ENCODE measurements at places on chromosomes 2 and 18.

GRCh38 chr18:8696749-8697211 is 8.6 kb upstream of the MTCL1 start:
- peak; percentile 86 for DNase-seq

DNA sequence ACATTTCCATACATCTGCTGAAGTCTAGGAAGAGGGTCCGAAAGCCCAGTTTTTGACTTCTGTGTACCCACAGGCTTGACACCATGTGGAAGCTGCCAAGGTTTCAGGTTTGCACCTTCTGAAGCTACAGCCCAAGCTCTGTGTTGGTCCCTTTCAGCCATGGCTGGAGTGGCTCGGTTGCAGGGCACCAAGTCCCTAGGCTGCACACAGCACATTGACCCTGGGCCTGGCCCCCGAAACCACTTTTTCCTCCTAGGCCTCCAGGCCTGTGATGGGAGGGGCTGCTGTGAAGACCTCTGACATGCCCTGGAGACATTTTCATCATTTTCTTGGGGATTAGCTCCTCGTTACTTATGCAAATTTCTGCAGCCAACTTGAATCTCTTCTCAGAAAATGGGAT is 55.7 kb downstream of the CCDC141 start:
- DNase-seq = no peak

DNA sequence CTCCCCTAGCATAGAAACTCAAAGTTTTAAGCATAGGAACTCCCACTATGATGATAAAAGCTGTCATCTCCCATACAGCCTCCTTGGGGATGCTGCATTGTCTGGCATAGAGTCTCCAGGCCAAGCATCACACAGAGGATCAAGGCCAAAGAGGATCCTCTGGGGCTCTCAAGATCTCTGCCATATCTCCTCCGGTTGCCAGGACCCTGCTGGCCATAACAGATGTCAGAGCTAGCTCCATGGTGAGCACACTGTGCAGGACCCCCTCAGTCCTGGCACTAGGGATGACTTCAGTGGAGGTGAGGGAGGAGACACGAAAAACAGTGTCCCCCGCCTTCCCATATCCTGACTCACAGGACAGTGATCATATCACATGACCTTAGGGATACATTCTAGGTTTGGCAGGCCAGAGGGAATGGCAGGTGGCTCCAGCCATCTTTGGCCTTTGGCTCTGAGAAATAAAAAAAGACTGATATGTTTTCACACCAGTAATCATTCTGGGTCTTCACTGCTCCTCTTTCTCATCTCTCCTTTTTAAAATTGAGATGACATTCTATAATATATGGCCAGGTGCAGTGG is 235.0 kb downstream of the MYCN start:
- no peak for DNase-seq

DNA sequence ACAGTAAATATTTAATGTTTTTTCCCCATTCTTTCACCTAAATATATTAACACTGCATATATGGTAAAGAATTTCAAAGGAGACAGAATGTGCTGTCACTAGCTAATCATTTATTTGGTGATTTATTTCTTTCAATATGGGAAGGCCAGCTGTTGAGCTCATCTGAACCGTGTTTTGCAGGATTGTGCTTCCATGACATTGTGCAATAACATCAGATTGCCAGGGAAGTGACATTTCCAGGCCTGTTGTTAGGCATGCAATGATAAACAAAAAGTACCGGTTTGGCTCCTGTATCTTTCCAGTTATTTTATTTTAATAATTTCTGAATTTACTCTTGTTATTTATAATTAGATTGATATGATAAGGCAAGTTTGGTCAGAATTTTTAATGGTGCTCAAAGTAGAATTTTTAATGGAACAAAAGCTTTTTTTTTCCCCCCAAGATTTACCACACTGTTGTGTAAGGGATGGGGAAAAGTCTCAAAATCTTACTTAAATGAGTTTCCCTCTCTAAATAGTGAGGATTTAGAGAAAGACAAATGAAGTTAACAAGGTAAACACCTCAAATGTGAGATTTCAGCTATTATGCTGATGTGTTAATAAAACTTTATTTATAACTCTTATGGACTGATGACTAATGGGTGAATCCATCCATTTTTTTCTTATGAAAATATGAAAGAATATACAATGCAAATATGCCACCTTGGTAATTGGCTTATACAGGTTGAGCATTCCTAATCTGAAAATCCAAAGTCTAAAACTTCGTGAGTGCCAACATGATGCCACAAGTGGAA is 52.7 kb downstream of the MALT1 start:
- DNase-seq = no peak

GRCh38 chr18:39415471-39415870 is 1849.9 kb upstream of the CELF4 start:
- DNase-seq = no peak

- DNase-seq = no peak
Measured at GRCh38 chr2:136125236-136125635, 7.3 kb upstream of the CXCR4 start.

DNA sequence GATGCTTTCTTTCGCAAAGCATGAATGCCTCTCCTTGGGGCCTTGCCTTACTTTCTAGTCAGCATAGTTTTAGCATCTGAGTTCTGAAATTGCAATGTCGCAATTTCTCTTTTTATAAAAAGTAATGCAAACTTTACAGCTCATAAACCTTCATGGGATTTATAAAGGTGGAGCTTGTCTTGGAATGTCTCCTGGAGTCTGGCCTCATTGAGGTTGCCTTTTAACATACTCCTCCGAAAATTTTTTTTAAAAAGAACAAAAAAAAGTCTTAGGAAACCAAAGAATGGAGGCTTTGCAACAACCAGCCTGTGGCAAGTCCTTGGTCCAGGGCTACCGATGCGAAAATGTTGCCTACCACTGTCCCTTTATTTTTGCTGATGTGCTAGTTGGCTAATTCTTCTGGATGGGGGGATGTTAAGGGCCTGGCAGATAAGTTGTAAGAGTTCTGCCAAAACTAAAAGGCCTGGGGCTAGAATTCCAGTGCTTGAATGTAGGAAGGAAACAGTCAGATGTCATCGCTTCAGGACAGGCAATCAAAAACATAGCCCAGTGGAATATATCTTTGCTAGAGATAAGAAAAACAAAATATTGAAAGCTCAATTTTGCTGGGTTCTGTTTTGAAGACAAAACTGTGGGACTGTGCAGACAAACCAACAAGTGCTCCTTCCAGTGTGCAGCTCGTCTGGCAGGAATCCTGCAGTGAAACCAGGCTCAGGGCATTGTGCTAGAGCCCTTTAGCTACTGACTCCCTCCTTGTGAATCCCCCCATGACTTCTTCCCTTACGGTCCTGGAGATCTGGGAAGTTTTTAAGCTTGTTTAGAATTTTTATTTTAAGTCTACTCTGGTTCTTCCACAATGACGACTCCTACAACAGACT is 213.0 kb downstream of the PIEZO2 start:
- DNase-seq = no peak

- DNase-seq = no peak
Measured at GRCh38 chr2:19607400-19607799, 249.0 kb upstream of the OSR1 start.

DNA sequence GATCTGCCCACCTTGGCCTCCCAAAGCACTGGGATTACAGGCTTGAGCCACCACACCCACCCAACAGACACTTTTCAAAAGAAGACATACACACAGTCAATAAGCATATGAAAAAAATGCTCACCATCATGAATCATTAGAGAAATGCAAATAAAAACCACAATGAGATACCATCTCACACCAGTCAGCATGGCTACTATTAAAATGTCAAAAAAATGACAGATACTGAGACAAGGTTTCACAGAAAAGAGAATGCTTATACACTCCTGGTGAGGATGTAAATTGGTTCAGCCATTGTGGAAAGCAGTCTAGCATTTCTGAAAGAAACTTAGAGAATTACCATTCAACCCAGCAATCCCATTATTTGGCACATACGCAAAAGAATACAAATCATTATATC is 1947.2 kb downstream of the SUCLG1 start:
- DNase-seq = no peak

DNA sequence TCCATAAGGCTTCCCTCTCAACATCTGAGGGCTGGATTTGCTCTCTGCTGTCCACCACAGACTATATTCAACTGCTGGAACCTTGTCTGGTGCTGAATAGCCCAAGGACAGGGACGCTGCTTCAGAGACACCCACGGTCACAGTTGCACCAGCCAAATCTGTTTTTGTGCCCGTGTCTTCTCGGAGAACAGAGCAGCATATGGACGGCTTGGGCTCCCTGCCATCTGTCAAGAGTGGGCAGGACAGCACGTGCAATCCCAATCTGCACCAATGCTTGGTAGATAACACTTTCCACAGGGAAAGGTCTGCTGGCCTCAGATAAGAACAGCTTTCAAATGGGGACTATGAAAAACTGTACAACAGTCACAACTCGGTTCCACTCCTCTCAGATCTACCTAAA is 466.1 kb downstream of the TGIF1 start:
- DNase-seq = no peak

DNA sequence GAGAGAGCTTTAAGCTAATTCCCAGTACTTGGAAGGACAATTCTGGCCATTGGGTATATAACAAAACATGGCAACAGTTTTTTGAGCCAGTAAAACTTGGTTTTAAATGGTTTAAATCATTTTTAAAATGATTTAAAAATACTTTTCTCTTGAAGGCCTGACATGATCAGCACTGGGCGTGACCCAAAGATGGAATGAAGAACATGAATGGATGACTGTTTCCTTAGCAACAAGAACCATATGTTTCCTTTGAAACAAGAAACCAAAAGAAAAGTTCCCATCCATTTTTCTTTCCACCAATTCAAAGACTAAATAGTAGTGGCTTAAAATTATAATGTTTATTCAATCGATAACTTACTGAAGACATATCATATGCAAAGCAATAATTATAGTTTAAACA is 348.3 kb upstream of the FIGN start:
- no peak for DNase-seq

DNA sequence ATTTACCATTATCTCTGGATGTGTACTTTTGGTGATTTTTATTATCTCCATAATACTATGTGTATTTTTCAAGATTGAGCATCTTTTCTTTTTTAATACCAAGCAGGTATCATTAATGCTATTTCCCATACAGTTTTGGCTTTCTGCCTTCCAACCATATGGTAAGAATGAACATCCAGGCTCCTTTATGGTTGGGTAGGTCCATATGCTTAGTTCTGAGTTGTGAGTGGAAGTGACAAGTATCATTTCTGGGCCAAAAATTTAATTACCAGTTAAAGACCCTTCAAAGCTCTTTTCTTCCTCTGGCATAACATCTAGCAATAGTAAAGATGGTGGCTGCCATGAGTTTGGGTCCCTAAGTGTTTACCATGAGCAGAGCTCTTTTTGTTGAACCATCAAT is 4.3 kb upstream of the RBM43 start:
- no peak for DNase-seq

DNA sequence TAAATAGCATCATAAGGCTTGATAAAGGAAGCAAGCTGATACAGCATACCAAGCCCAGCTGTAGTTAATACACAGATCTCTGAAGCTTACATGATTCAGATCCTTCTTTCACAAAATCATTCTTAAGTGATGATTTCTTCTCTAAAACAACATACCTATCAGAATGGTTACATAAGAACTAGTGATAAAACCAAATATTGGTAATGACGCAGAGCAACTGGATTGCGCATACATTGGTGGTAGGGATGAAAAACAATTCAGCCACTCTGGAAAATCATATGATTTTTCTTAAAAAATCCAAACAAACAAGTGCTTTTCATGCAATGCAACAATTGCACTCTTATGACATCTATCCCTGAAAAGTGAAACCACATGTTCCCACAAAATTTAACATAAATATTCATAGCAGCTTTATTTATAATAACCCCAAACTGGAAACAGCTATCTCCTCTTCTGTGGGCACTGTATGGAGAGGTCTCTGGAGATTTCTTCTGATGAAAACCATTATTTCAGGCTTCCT is 153.6 kb upstream of the DSEL start:
- DNase-seq = no peak

GRCh38 chr2:46018773-46019591 is 278.2 kb upstream of the EPAS1 start:
- DNase-seq = no peak

DNA sequence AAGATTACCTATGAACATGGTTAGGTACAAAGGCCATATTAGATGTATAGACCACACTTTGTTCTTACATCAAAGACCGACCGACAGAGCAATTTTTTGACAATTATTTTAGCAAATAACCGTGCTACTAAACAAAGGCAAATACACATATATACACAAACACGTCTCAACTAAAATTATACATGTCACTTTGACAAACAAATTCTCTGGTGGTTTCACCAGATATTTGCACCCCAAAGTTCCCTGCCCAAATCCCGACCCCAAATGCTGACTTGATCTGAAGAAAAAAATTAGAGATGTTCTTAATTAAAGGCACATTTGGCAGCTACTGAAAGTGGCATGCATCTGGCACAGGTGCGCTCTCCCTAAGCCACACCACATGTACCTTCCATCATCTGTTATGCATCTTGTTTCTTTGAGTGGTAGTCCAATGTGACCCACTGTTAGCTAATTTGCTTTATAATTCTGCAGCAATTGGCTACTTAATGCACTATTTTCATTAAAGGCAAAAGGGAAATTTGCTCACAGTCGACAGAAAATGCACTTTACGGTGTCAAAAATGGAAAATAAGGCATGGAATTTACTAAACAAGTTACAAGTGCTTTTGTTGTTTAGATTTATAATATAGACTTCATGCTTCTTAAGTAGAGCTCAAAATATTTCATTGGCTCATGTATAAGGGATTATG is 92.1 kb downstream of the ARHGEF33 start:
- no peak for DNase-seq

GRCh38 chr2:231707625-231707926 is 749 bp upstream of the PTMA start:
- peak; percentile 85 for DNase-seq

DNA sequence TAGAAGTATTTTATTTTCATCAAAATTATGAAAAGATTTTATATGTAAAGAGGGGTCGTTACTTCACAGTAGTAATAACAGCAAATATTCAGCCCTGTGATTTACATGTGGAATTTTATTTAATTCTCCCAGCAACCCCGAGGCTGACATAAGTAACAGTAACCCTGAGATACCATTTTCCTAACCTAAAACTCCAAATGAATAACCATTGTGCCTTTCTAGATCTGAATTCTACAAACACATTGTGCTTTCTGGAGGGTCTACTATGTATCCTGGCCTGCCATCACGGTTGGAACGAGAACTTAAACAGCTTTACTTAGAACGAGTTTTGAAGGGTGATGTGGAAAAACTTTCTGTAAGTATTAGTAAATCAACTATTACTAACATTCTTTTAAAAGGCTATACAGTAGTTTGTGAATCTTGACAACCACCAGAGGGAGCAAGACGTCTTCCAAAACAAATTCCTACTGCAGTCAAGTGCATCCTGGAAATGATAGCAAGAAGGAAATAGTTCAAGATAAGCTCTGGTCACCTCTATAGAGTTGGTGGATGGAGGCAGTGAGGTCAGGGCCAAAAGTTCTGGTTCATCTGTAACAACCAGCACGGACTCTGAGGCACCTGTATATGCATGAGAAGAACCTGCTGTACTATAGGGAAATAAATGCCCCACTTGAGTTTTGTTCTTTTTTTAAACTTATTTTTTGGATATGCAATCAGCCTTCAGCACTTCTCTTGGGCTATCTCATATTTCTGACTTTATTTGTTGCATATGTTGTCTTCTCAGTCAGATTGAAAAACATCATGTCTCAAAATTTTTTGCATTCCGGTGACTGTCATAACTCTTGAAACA is 37.4 kb downstream of the ACTR2 start:
- DNase-seq = no peak

All from Right ventricle myocardium superior (tissue), 1 donor.